Lung microvascular endothelial cell (primary cell): ENCODE measurements at places on chromosomes 16 and 17.

DNA sequence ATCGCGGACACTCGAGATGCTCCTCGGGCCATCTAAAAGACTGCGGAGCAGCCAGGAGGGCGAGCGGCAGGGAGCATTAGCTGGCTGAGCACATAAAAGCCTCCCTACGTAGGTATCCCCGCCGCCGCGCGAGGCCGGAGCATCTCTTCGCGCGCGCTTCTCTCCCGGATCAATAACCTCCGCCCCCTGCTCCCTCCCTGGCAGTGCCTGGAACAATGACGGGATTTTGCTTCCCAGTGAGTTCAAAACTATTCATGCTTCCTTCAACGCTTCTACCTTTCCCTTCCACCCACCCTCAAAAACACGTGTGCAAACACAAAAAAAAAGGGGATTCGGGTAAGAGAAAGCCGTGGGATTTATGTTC, 984 bp downstream of the CENPV start:
- peak; percentile 17 for DNase-seq

DNA sequence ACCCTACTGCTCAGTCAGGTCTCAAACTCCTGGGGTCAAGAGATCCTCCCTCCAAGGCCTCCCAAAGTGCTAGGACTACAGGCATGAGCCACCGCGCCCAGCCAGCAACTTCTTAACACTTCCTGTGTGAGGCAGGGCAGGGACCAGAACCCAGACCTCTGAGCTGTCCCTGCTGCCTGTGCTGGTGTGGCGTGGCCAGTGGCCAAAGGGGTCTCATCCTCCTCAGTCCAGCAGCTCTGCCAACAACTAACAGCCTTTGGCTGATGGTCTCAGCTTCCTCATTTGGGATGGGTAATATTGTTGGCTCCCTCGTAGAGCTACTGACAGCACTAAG, 1.4 kb upstream of the LLGL1 start:
- no peak for DNase-seq

DNA sequence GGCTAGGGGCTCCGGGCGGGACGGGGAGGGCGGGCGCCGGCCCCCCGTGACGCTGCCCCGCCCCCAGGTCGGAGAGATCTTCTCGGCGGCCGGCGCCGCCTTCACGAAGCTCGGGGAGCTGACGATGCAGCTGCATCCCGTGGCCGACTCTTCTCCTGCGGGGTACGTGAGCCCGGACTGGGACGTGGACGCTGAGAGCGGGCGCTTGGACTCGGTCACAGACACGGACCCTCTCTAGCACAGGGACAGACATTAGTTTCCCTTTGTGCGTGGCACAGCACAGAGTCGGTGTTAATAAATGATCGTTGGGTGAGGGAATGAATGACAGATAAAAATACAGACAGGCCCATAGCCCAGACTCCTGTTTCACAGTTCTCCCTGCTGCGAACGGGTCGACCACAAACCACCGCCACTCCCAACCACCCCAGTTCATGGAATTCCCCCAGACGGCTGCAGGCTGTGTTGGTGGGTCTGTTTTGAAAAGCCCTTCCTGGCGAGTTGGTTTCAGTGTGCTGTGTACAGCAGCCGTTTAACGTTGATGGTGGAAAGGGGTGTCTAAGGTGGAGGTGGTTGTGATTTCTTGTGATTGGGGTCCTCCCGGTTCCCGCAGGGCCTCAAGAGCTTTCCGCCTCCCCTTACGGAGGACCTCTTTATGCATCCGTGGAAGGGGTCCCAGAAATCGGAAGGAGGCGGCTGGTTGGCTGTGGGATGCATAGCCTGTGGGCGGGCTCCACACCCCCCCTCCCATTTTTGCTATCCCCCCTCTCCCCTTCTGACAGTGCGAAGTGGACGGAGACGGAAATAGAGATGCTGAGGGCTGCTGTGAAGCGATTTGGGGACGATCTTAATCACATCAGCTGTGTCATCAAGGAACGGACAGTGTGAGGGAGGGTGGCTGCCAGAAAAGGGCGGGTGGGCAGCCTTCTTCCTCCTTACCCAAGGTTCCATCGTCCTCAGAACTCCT, 2.9 kb downstream of the RNASEK start:
- peak; percentile 76 for DNase-seq

DNA sequence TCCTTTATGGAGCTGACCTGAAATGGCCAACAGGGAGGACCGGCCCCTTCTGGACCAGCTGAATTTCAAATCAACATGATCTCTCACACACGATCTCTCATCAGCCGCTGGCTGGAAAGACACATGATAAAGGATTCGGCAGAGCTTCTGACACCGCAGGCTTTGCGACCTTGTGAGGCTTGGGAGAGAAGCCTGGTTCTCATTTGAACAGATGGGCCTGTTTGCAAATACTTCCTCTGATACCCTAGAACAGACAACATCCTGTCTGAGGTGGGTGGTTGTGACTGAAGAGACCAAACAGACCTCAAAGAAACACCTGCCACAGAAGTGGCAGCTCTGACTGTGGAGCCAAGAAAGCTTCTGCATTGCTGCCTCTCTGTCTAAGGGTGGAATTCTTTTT, 77.9 kb upstream of the SDK2 start:
- no peak for DNase-seq

- peak; percentile 51 for DNase-seq
These were observed 543 bp downstream of the ARHGAP23 start for GRCh38 chr17:38428643-38429371.

DNA sequence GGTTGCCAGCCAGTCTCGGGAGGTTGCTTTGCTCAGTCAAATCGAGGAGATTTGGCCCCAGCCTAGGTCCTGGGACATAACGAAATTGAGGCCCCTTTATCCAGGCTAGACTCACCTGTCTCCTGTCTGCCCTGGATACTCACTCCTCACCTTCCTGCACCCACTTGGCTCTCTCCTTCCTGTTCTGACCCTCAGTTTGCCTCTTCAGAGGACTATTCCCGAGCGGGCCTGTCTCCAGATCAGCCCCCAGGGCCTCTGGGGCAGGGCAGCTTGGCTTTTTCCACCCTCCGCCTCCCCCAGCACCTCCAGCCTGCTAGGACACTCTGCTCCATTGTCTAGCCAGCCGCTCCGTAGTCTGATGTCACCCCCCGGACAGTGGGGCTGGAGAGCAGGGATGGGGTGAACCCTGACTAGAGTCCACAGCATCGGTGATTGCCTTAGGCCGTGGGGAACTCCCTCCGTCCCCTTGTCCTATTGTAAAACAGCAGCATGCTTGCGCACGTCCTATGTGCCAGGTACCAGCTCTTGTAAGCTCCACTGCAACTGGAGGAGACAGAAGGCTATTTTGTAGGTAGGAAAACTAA, 8.8 kb downstream of the WFIKKN2 start:
- no peak for DNase-seq

GRCh38 chr17:17609121-17609520, 17.6 kb upstream of the PEMT start:
- peak; percentile 27 for DNase-seq

- peak; percentile 36 for DNase-seq
These were observed 24.2 kb downstream of the ZNF652 start for GRCh38 chr17:49337884-49338283.

- DNase-seq, result no peak
These were observed 4.3 kb downstream of the CENPX start for GRCh38 chr17:82018152-82018988.

GRCh38 chr16:31108035-31108793, at the start of gene BCKDK:
Gene BCKDK (plus strand): TSS chr16:31108386. CDS start chr16:31109224, 838 bp downstream.
- peak; percentile 74 for DNase-seq

- no peak for DNase-seq
These were observed 14.8 kb upstream of the GFOD2 start for GRCh38 chr16:67733734-67734470.

- no peak for DNase-seq
These were observed 293.2 kb upstream of the MON1B start for GRCh38 chr16:76897816-76898215.

DNA sequence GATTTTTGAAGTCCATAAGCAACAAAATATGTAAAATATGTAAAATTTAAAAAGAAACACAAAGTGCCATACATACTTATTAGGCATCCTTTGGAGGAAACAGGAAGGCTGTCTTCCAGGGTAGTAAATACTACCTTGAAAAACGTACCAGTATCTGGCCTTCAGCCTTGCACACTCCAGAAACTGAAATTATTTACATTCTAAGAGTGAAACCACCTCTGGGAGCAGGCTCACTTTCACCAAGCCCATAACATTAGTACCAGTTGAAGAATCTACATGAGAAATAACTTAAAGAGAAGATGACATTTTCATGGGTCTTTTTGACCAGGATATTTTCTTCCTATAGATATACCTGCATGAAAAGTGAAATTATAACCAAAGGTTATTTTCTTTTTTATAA, 6.4 kb downstream of the KRTAP9-1 start:
- no peak for DNase-seq

GRCh38 chr17:82152114-82152513, 54.1 kb upstream of the FASN start:
- no peak for DNase-seq

DNA sequence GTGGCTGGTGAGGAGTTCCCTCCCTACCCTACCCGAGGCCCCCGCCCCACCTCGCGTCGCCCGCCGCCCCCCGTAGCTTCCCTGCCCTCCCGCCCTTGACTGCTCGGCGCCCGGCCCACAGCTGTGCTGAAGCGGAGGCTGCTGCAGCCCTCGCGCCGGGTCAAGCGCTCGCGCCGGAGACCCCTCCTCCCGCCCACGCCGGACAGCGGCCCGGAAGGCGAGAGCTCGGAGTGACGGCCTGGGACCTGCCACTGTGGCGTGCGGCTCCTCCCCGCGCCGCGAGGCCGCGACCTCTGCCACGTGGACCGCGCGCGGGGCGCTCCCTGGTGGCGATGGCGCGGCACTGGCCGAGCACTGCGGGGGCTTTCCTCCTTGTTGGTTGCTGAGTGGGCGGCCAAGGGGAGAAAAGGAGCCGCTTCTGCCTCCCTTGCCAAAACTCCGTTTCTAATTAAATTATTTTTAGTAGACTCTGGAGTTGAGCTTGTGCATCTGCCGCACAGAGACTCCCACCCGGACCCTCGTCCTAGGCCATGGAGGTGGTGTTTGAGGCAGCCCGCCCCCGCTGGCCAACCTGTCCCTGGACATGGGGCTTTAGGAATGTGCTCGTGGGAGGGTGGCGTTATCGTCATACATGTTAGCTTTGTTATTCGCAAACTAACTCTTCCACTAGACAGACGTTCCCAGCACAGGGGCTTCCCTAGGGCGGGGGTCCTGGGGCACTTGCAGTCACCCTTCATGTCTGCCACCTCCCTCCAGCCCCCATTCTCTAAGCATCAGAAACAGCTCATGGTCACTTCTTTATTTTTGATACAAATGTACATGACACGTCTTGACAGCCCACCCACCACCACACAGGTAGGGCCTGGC, 4.4 kb downstream of the TP53I13 start:
- DNase-seq, result peak; percentile 76

- DNase-seq, result no peak
These were observed 131.8 kb downstream of the IRX5 start for GRCh38 chr16:55062442-55062841.

DNA sequence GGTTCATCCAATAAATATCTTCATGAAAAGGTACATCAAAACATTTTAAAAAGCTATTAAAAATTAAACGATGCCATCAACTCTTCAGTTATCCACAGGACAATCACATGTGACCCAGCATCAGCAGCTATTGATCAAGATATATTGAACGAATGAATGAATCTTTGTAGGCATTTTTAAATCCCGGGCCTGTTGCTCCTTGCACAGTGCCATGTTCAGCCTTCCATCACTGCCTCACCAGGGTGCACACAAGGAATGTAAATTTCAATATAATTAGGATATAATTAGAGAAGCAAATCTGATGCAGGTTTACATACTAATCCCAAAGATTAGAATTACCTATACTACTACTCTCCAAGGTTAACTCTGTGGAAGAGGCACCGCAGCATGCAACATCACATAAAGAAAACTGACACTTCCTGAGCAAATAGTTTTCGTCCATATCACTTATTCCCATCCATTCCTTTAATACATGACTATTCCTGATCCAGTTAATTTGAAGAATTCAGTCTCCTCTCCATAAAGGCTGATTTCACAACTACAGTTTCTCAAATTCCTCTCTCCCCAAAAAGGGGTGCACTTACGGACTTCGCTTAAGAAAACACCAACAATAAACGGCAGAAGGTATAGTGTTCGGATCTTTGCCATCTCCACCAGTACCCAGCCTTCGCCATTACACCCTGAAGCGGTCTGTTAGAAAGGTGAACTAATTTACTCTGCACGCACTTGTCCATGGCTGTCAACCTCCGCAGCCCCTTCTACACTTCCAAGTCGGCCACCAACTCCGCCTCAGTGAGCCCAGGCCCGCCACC, 938 bp downstream of the NCOR1 start:
- DNase-seq, result no peak

DNA sequence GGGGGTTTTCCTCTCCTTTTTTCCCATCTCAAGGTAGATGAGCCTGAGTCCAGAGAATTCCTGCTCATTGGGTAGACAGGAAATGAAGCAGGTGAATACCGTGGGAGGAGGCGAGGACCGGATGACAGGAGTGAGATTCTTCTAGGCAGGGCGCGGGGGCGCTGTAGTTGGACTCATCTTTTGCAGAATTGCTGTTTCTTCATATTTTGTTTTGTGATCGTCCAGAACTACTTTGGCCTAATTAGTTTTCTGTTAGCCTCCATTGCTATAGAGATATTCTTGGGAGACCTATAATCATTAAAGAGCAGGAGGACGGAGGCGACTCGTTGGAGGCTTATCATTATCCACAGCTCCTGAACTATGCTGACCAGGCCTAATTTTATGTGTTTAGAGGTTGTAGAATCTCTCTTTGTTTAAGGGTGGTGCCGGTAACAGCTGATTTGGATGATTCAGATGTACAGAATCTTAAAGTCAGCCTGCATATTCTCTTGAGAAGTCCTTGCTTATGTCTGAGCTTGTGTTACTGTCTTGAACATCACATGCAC, 650 bp downstream of the ATP6V0A1 start:
- DNase-seq, result peak; percentile 26

DNA sequence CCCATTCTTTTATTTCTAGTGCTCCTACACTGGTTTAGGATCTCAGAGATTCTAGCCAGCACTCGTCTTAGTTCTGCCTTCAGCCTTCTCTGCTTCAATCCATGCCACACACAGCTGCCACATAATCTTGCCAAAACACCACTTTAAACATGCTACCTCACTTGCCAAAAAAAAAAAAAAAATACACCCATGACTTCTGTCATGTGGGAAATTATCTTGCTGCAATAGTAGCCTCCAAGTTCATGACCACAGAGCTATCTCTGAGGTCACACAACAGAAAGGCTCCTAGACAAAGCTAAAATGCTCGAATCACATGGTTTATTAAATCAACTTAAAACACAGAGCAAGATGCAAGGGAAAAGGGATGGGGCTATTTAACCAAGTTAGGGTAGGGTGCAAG, 18.1 kb downstream of the FZD2 start:
- no peak for DNase-seq
